Stimulated activated CD8-positive, alpha-beta memory T cell treated with anti-CD3 and anti-CD28 coated beads, Interleukin-15, amount 100 ng/mL, for 48 hours (primary cell): ENCODE measurements at places on chromosomes 12 and 14.

DNA sequence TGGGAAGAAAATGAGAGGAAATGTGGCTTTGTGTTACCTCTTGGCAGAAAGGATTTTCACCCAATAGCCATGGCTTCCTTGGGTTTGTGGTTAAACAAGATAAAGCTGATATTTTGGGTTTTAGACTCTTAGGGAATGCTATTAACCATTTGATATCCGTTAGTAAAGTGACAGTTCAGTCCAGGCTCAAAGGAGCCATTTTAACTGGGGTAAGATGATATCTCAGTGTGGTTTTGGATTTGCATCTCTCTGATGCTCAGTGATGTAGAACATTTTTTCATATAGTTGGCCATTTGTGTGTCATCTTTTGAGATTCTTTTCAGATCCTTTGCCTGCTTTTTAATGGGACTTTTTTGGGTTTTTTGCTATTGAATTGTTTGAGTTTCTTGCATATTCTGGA lies 30.1 kb downstream of the IFT43 start:
- DNase-seq = no peak

GRCh38 chr12:76790564-76791552 lies 26.9 kb downstream of the ZDHHC17 start:
- DNase-seq = no peak

DNA sequence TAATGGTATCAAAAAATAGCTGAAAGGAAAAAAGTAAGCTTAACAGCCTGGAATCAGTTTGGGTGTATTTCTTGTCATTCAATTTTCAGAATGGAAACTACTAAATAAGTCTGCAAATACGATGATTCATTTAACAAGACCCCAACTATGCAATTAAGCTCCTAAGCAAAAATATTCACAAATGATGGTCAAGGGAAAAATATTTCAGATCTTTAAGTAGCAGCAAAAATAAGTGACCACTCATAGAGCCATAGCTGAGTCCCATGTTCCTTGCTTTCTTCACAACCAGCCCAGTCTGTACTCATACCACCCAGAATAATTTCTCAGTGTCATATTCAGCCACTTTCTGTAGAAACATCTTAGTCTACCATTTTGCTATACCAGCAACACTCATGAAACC lies 185.4 kb downstream of the PPM1H start:
- DNase-seq = no peak

DNA sequence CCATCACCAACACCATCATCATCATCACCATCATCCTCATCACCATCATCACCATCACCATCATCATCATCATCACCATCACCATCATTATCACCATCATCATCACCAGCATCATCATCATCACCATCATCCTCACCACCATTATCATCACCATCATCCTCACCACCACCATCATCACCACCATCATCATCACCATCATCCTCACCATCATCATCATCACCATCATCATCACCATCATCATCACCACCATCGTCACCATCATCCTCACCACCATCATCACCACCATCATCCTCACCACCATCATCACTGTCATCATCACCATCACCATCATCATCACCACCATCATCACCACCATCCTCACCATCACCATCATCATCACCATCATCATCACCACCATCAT lies 113.0 kb upstream of the TMEM233 start:
- DNase-seq = no peak

- DNase-seq = no peak
These were observed 136.8 kb upstream of the PRKD1 start for GRCh38 chr14:30064454-30064853.

GRCh38 chr12:118299791-118300460 lies 72.8 kb downstream of the TAOK3 start:
- DNase-seq = no peak

GRCh38 chr12:40647651-40648050 lies 44.6 kb upstream of the CNTN1 start:
- DNase-seq = no peak

DNA sequence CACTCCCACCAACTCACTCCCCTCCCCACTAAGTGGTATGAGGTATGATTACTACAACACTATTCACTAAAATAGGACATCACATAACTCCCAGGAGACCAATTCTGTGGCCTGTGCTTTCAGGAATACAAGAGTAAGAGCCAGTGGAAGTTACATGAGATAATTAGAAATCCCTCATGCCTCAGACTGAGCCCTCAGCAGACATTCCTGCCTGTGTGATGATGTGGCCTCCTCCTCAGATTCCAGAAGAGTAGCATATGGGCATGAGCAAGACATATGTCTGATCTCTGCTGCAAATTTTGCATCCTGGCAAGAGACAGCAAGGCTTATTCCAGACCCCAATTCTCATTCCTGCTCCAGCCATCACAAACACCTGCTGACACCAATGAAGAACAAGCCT lies 46.0 kb upstream of the BMP4 start:
- DNase-seq = no peak

DNA sequence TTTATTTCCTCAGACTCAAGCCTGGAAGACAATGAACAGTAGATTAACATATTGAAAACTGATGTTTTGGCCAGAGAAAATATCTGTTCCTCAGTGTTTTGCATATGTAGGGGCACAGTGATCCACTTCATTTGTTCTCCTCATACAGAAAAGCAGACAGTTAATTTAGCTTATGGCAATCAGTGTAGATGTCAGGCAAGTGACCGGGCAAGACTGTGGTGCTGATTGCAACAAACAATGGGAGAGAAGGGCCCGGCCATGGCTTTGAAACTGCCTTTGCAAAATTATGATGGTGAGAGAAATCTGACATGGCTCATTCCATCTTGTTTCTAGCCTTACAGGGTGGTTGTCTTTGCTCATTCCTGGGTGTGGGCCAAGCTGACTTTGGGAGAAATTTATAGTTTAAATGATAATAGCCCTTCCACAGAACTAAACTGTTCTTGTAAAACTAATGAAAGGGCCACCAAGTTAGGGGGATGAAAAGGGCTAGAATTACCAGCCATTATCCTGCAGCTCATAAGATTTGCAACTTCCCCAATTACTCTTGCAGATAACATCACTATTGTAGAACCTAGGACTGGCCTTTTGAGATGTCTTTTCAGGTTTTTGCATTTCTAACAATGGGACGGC lies 220.3 kb downstream of the KTN1 start:
- no peak for DNase-seq

DNA sequence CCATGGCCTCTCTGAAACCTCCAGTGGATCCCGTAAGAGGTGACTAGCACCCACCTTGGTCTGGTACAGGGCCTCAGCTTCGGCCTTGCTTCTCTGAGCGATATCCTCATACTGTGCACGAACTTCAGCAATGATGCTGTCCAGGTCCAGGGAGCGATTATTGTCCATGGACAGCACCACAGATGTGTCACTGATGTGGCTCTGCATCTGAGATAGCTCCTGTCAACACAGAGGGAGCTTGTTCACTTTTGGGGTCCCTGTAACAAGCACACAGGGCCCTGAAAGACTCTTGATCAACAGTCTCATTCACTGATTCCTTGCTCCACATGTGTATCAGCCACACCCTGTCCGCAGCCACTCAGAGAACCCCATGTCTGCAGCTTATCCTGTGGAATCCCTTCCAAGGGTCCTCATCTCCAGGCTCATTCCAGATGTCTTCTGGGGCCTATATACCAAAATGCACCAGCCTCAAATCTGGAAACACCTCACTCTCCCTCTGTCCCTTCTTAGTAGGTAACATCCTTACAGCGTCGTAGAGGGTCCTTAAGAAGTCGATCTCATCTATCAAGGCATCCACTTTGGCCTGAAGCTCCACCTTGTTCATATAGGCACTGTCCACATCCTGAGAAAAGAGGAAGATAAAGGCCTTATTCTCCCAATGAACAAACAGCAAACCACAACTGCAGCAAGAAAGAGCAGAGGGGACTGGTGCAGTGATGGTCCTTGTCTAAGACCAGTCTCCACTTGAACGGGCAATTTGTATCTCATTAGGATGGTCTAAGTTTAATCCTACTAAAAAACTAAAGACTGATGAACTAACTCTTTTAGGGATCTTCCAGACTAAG lies 3.5 kb downstream of the KRT3 start:
- DNase-seq = no peak

DNA sequence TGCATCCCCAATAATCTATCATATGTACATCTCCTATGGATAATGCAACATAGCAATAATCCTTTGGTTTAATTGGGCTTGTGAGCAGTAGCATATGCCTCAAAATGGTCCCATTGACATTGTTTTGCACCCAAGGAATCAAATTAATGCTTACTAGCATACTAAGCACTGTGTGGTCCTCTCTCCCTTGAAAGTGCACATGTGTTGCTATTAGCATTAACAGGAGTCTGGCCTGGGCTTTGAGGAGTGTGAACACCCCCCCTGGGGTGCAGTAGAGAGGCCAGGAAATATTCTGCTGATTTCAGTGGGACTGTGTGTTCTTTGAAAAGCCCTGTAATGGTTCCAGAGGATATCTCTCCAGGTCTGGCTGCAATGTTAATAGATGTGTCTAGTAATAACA lies 1148.4 kb downstream of the VRK1 start:
- no peak for DNase-seq

GRCh38 chr14:73489481-73490175 lies 1.1 kb upstream of the RIOX1 start:
- no peak for DNase-seq

DNA sequence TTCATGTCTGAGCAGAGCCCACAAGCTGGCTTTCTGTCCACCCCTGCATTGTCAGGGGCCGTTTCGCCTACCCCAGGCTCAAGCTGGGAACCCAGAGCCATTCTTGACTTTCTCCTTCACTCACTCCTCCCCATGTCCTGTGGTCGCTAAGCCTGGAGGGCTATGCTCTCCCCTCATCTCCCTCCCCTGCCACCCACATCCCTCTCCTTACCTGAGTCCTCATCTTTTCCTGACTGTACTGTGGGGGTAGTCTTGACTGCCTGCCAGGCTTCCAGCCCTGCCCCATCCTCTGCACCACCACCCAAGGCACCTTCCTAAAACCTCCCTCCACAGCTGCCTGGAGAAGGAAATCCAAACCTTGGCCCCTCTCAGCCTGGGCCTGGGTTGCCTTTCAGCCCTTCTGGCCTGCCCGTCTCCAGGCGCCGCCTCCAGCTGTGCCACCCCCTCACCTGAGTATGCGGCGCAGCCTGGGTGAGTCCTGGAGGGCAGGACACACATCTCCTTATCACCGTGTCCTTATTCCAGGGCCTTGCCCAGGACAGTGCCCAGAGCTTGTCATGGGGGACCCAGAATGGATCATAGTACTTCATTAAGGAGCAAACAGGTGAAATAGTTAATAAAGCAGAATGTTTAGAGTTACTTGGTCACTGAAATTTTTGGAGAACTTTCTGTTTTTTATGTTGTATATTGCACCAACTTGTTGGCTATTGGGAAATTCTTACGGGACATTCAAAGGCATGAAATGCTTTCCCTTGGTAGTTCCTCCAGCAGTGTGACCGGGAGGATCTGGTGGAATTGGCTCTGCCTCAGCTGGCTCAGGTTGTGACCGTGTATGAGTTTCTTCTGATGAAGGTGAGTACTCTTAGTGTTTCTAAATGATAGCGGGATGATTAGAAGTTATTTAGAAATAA lies 14.5 kb downstream of the ZNF839 start:
- DNase-seq = no peak

DNA sequence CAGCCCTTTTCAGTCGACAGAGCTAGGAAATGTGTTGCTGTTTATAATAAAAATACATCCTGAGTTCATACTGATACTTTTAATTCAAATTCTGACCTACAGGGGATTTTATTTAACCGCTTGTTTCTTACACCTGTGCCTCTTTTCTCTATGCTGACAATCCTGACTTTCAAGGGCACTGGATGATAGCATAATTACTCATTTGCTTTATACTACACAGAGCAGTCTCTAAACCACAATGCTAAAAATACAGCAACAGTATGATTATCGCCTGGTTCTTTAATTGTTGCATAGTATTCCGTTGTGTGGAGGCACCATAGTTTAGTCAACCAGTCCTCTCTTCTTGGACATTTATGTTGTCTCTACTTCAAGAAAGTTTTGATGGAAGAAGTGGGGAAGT lies 372.9 kb downstream of the DPF3 start:
- no peak for DNase-seq

GRCh38 chr12:3158851-3159465 lies 81.8 kb downstream of the TSPAN9 start:
- no peak for DNase-seq

- DNase-seq = no peak
These were observed 93.4 kb downstream of the CAND1 start for GRCh38 chr12:67362526-67362925.

DNA sequence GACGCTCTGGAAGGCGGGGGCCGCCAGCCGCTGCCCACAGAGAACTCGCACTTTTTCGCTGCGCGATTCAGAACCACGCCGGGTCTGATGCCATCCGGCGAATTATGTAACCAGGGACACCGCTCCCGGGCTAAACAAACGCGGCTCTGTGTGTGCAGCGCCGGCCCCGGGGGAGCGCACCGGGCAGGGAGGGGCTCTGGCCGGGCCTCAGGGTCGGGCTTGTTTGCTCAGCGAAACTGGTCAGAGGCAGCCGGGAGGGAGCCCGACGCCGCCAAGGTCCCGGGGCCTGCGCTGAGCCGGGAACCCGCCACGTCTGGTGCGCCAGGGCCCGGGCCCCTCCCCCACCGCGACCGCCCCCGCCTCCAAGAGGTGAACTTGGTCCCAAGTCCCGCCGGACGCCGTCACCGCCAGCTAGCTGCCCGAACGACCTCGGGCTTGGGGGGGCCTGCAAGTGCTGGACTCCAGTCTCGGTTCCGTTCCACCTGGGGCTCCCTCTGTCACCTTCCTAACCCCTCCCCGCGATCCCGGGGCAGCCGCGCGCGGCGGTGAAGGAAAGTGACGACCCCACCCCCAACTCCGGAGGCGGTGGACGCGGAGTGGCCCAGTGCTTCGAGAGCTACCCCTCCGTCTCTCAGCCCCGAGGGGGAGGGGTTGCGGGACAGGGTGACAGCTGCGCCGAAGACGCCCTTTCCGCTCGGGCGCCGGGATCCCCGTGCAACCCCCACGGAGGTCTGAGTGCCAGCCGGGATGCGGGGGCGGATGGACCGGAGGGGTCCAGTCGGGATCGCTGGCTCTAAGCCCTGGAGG lies 848 bp downstream of the CTDSP2 start:
- DNase-seq = peak; percentile 55

- no peak for DNase-seq
These were observed 3.3 kb downstream of the ENO2 start for GRCh38 chr12:6917491-6918231.

GRCh38 chr12:89880690-89881350 lies 172.2 kb upstream of the ATP2B1 start:
- peak; percentile 9 for DNase-seq

DNA sequence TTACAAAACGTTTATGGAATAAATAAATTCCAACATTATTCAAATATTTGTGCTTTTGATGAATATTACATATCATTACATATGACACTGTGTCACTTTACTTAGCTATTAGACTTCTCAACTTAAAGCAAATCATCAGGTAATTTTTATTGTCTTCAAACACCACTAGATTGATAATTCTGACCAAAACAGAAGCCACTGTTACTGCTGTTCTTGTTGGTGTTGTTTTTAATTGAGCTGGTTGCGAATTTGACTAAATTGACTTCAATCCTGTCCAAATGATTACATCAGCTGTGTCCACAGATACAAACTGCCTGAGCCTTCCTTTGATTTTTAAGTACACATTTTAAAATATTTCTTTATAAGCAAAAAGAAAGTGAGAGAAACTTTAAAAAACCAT lies 29.2 kb downstream of the PRKD1 start:
- DNase-seq = no peak

- DNase-seq = no peak
These were observed 473.5 kb downstream of the PRKD1 start for GRCh38 chr14:29454026-29454693.
